ENCODE measurements at places on chromosomes 7 and 10. TPM values are rescaled to one million over a fixed set of nuclear protein-coding genes. Genes with fewer than 3 reads are reported as not detected.

DNA sequence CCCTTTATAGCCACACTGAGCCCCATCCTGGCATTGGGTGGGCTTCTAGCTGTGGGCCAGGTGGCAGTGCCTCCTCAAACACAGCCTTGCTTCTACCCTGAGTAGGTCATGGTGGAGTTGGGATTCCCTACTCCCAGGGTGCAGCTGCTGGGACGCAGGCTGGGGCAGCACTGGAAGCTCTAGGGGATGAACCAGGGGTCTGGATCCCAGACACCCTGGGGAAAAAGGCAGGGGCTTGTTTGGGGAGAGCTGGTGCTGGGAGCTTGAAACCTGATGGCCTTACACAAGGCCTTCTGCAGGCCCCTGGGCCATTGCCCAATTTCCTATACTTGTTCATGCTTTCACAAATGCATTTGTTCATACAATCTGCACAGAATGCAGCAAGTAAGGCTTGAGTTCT, 103.7 kb upstream of the CTBP2 start:
- DNase-seq: no peak

DNA sequence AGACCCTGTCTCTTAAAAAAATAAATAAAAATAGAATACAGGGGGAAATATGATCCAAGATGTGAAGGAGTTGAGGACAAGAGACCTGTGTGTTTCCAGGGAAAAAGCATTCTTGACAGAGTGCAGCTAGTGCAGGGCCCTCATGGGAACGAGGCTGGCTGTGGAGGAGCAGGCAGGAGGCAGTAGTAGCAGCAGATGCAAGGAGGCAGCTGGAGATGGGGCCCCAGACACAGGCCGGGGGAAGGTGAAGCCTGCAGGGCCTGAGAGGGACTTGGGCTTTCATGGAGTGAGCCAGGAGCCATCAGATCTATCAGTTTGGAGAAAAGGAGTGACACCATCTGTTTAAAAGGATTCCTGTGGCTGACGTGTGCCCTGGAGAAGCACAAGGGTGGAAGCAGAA, 71.4 kb upstream of the ZNF438 start:
- no peak for DNase-seq

- no peak for DNase-seq
Measured at GRCh38 chr10:42975558-42976340, 101.1 kb upstream of the RET start.

DNA sequence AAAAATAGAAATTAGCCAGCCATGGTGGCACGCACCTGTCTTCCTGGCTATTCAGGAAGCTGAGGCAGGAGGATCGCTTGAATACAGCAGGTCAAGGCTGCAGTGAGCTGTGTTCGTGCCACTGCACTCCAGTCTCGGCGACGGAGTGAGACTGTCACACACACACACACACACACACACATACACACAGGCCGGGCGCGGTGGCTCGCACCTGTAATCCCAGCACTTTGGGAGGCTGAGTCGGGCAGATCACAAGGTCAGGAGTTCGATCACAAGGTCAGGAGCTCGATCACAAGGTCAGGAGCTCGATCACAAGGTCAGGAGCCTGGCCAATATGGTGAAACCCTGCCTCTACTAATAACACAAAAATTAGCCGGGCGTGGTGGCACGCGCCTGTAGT, 68.4 kb downstream of the ST8SIA6 start:
- DNase-seq: no peak

GRCh38 chr7:83608716-83609115, 40.2 kb downstream of the SEMA3E start:
- no peak for DNase-seq

- no peak for DNase-seq
Measured at GRCh38 chr7:112080978-112081377, 125.2 kb downstream of the DOCK4 start.

- DNase-seq: no peak
Measured at GRCh38 chr10:49516216-49516970, 22.5 kb downstream of the ERCC6 start.

- no peak for DNase-seq
Measured at GRCh38 chr10:119113751-119114732, 10.1 kb downstream of the DENND10 start.

DNA sequence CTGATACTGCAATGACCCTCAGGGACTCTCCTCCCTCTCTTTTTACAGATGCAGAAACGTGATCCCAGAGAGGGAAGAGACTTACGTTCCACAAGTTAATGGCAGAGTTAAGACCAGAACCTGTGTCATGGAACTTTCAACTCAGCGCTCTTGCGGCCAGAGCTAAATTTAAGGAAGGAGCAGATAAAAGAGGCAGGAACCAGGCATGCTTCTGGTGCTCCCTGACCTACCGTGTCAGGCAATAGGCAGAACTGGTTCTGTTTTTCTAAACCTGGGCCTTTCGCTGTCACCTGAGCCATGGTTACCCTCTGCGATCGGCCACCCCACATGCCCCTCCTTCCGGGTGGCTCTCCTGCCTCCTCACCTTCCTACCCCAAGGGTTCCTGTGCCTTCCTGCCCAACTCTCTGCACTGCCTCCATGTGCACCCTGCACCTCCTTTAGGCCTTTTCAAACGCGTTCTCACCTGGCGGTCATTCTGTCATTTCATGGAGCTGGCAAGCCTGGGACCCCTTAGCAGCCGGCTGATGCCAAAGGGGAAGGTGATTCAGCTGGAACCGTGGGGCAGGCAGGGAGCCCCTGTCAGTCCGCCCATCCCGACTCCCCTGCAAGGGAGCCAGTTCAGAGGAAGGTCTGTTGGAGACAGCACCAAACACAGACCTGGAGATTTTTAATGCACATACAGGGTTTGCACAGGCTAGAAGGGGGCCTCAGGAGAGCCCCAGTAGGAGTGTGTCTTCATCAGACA, 7.7 kb upstream of the GBX1 start:
- DNase-seq: no peak

Gene TLX1
- not detected for total RNA-seq

Gene TET1
- 0.69 TPM for total RNA-seq

Gene AKR1C8
- total RNA-seq: not detected

Gene FAM13C
- total RNA-seq: not detected

Gene TUBB8
- total RNA-seq: not detected

Gene IFIT2
- 36.0 TPM for total RNA-seq
